Testis (tissue), 5 donors: ENCODE measurements at places on chromosomes 5 and 9. TPM values are rescaled to one million over a fixed set of nuclear protein-coding genes. Genes with fewer than 3 reads are reported as not detected.

GRCh38 chr5:140588311-140589070, 23.9 kb downstream of the SLC35A4 start:
- no peak for DNase-seq

DNA sequence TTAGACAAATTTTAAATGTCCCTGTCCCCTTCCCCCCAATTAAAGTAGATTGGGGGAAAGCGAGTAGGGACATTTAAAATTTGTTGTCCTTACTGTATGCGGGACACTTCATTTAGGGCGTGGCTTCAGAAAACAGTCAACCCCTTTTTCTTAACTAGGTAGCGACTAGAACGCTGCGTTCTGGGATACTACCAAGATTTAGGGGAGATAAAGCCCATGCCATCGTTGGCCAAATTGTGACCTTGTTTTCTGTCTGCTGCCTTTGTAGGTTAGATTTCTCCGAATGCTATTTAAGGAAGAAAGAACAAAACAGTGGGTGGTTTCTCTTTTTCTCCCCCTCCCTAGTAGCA, 1.2 kb downstream of the CKS2 start:
- DNase-seq: peak; percentile 42

DNA sequence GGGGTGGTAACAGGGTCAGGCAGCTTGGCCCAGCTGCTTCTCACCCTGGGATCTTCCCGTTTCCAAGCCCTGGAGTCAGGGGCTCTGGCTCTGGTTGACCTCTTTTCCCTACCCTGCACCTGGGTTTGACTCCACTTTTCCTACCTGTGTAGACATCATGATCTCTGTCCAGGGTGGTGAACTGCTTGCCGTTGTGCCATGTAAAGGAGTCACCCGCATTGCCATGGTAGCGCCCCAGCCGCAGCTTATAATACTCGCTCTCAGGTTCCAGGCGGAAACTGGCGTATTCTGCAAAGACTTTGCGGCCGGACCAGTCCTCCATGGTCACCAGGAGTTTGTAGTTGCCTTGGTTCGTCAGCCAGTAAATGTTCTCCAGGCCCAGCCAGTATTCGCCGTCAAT, 30.9 kb downstream of the ANGPTL2 start:
- no peak for DNase-seq

GRCh38 chr9:78463750-78464149, 166.8 kb downstream of the PSAT1 start:
- no peak for DNase-seq

GRCh38 chr5:72438141-72438540, 69.1 kb downstream of the ZNF366 start:
- DNase-seq: no peak

DNA sequence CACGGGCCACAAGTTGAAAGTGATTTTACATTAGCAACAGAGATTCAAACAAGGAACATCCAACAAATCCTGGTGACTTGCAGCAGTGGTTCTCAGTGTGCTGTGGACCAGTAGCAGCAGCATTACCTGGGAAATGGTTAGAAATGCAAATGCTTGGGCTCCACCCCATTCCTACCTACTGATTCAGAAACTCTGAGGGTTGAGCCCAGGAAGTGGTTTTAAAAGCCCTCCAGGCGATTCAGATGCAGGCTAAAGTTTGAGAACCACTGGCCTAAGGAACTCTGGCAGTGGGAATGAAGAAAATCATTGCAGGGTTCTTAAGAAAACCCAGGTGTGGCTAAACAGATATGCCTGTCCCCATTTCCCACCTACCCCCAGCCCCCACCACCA, 398.8 kb downstream of the ENC1 start:
- DNase-seq: no peak

DNA sequence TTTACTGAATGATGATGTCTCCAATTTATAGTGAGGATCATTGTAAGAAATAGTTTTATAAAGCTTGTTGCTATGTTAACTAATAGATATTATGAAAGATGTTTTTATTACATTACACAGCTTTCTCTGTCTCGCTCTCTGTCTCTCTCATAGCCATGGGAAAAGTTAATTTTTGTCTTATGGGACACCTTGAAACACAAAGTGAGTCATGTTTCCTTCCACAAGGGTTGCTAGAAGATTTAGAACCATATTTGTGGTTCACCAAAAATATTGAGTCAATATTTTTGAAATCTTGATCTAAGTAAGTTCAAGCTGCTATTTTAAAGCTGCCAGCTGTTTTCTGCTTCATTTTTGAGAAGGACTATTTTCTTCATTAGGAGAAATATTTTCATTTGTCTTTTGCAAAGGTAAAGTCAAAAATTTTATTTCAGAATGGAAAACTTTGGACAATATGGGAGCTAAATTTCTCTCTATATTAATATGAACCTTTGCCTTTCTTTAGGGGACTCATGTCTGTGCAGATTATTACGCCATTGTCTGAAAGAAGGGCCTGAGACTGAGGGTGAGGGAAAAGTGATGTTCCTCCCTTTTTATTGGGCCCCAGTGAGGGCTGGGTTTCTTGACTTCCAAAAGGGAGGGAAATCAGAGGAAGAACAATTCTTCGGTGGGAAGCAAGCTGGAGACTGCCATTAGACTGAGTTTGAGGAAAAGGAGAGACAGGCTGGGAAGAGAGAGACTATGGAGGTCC, 87.9 kb upstream of the SLC24A2 start:
- no peak for DNase-seq

- no peak for DNase-seq
These were observed 212.1 kb upstream of the ADRA1B start for GRCh38 chr5:159704160-159704559.

- DNase-seq: no peak
These were observed 30.6 kb downstream of the MAP1B start for GRCh38 chr5:72137826-72138409.

Gene CARTPT
- total RNA-seq: 15.0 TPM
